ENCODE measurements at places on chromosomes 4 and X. TPM values are rescaled to one million over a fixed set of nuclear protein-coding genes. Genes with fewer than 3 reads are reported as not detected.

DNA sequence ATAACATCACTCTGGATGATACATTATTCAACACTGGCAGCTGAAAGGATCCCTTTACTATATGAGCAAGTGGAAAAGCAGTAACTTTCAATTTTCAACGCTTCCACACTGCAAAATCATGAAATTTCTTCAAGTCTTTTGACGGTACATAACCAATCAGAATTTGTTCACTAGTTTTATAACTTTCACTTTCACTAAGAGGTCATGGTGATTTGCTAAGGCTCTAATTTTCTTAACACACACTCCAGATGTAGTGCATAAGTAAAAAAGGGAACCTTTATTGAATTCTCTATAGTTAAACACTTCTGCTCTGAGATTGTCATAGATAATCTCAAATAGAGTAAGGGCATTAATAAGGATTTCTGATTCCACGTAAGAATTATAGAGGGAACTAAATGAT, 4.1 kb downstream of the ARMCX2 start:
- peak overlapping the region; percentile 15 for H3K4me3 ChIP-seq
- peaks cover 2% of the 10 kb centered on the region for H3K27me3 ChIP-seq
- H3K27ac ChIP-seq = no peak overlapping the region
- peaks cover 20% of the 10 kb centered on the region for H3K4me1 ChIP-seq
- no peaks in the 10 kb centered on the region for H3K36me3 ChIP-seq
- DNase-seq = no peak

- H3K27ac ChIP-seq = no peak overlapping the region
- DNase-seq = no peak
- H3K27me3 ChIP-seq = no peaks in the 10 kb centered on the region
- H3K36me3 ChIP-seq = no peaks in the 10 kb centered on the region
Measured at GRCh38 chr4:147789596-147789995, 57.7 kb downstream of the ARHGAP10 start.

- no peaks in the 10 kb centered on the region for H3K36me3 ChIP-seq
- H3K4me3 ChIP-seq = no peak overlapping the region
- peaks cover 5% of the 10 kb centered on the region for H3K27me3 ChIP-seq
- no peak for DNase-seq
- H3K4me1 ChIP-seq = no peaks in the 10 kb centered on the region
Measured at GRCh38 chrX:52870046-52870445, 2.2 kb upstream of the XAGE3 start.

- no peak for DNase-seq
- no peaks in the 10 kb centered on the region for H3K4me1 ChIP-seq
- no peak overlapping the region for H3K27ac ChIP-seq
- no peaks in the 10 kb centered on the region for H3K36me3 ChIP-seq
Measured at GRCh38 chrX:29671421-29671820, 543.9 kb upstream of the MAGEB2 start.

GRCh38 chr4:26753617-26754016, 107.0 kb upstream of the STIM2 start:
- no peaks in the 10 kb centered on the region for H3K27me3 ChIP-seq
- H3K4me3 ChIP-seq = no peak overlapping the region
- peaks cover 16% of the 10 kb centered on the region for H3K36me3 ChIP-seq
- no peak overlapping the region for H3K27ac ChIP-seq
- no peak for DNase-seq
- peaks cover 12% of the 10 kb centered on the region for H3K4me1 ChIP-seq

DNA sequence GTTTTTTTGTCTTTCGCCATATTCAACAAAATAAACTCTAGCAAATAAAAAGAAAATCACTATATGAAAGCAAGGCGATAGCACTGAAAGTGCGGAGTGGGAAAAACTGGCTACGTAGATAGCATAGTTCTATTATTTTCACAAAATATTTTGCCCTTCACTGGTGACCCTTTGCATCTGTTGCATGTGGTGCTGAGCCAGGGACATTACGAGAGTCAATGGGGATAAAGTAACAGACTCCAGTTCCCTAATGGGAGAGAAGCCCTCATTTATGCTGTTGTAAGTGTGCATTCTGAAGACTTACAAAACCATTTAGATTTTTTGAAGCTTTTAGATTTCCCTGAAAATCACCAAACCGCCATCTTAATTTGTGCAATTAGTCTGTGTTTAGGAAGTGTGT, 501.6 kb downstream of the PPARGC1A start:
- no peak overlapping the region for H3K27ac ChIP-seq
- no peaks in the 10 kb centered on the region for H3K4me1 ChIP-seq
- H3K27me3 ChIP-seq = no peaks in the 10 kb centered on the region
- no peaks in the 10 kb centered on the region for H3K36me3 ChIP-seq

GRCh38 chr4:40576651-40577480, 52.8 kb downstream of the RBM47 start:
- peaks cover 50% of the 10 kb centered on the region for H3K4me1 ChIP-seq
- H3K36me3 ChIP-seq = no peaks in the 10 kb centered on the region
- H3K4me3 ChIP-seq = peak overlapping the region; percentile 68
- peak overlapping the region; percentile 88 for H3K27ac ChIP-seq

DNA sequence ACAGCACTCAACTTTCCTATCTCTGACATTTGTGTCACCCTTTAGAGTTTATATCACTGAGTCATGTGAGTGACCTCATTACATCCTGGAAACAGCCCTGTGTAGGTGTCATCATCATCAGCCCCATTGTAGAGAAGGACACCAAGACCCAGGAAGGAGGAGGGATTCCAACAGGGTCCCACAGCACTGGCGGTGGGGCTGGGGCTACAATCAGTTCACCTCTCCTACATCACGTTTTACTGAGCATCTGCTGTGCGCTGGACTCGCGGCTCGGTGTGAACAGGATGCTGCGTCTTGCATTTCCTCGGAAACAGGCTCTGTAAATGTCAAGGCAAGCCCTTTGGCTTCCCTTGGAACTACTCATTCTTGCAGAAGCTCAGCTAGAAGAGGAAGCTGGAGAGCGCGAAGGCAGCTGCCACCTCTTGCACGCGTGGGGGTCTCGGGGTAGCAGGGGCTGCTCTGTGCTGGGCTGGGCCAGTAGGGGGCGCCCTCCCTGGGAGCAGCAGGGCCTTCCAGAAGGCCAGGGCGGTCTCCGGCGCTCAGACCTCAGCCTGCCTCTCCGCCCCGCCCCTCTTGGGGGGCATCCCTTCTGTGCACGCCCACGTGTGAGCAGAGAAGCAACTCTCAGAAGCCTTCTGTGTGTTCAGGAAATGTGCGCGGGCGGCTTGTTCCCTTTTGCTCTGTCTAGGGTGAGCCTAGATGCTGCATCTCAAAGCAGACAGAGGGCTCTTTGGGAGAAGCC, 29.0 kb downstream of the REELD1 start:
- H3K27ac ChIP-seq = no peak overlapping the region
- peak; percentile 33 for DNase-seq
- no peaks in the 10 kb centered on the region for H3K36me3 ChIP-seq
- no peaks in the 10 kb centered on the region for H3K27me3 ChIP-seq

DNA sequence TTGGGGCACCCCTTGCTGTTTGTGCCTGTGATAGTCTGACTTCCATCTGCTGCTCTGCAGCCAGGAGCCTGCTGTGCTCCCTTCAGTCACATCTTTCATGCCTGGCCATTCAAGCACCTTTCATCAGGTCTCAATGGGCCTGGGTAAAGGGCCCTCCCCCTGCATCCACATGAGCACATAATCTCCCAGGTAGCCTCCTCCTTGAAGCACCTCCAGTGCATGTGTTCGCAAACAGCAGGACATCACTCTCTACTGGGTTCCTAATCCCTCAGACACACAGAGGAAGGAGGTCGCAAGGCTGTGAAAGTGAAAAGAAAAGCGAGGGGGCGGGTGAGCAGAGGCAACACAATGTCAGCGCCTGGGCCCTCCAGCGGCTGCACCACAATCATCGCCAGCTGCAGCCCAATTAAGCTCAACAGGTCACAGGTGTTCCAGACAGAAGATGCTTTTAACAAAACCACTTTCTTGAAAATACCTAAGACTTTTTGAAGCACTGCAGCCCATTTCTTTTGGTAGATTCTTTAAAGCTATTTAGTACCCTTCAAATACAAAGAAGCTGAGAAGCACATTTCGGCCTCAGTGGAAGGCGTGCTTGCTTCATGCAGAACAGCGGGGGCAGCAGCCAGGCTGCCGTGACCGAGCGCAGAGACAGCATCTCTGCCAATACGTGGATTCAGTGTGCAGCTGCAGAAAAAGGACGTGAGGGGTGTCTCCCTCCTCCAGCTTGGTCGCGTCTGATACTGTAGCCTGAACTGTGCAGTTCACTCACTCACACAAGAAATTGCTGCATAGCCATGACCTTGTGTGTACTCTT, 92.2 kb upstream of the SPRY1 start:
- H3K36me3 ChIP-seq = peaks cover 10% of the 10 kb centered on the region
- no peak overlapping the region for H3K27ac ChIP-seq
- no peaks in the 10 kb centered on the region for H3K27me3 ChIP-seq

DNA sequence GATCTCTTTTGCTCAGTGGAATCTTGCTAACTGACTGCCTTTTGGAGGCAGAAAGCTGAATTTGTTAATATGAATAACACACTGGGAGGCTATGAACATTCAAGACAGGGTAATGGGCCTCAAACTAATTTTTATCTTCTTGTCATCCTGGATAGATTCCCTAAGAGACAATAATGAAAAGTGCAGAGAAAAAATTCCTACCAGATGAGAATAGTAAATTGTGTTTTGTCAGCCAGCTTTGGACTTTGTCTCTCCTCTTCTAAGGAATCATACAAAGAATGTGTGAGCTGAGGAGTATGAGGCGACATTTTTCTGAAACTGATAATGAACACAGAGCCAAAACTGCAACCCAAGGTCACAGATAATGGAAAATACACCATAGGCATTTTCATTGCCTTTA, 649.3 kb downstream of the IQCM start:
- H3K27me3 ChIP-seq = no peaks in the 10 kb centered on the region
- H3K36me3 ChIP-seq = no peaks in the 10 kb centered on the region
- H3K4me3 ChIP-seq = no peak overlapping the region
- no peaks in the 10 kb centered on the region for H3K4me1 ChIP-seq
- no peak overlapping the region for H3K27ac ChIP-seq
- DNase-seq = no peak

DNA sequence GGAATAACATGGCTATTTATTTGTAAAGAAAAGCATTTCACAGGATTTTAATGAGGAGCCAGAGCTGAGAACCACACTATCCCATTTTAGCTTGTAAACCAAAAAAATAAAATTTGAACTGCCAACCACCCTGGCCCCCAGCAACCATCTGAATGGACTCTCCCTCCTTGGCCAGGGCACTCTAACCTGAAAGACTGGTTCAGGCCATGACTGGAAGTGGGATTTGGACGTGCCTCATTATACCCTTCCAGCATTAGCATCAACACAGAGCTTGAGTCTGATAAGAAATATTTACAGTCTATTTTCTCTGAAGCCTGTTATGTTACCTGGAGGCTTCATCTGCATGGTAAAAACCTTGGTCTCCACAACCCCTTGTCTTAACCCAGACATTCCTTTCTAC, 30.0 kb downstream of the METAP1 start:
- H3K27ac ChIP-seq = no peak overlapping the region
- no peak overlapping the region for H3K4me3 ChIP-seq
- DNase-seq = no peak
- H3K4me1 ChIP-seq = peaks cover 66% of the 10 kb centered on the region
- peaks cover 17% of the 10 kb centered on the region for H3K36me3 ChIP-seq

- H3K36me3 ChIP-seq = peaks cover 19% of the 10 kb centered on the region
- no peak for DNase-seq
- H3K27me3 ChIP-seq = no peaks in the 10 kb centered on the region
- H3K27ac ChIP-seq = no peak overlapping the region
Measured at GRCh38 chrX:150863191-150863590, 35.3 kb downstream of the CD99L2 start.

GRCh38 chrX:115560978-115561604, at the start of gene PLS3:
PLS3 (plus strand) TSS chrX:115561174; CDS start chrX:115610251, 49,077 bp downstream.
- no peaks in the 10 kb centered on the region for H3K36me3 ChIP-seq
- H3K27me3 ChIP-seq = peaks cover 12% of the 10 kb centered on the region
- no peak for DNase-seq
- peak within 1 kb of the TSS; percentile 46 for H3K4me3 ChIP-seq

DNA sequence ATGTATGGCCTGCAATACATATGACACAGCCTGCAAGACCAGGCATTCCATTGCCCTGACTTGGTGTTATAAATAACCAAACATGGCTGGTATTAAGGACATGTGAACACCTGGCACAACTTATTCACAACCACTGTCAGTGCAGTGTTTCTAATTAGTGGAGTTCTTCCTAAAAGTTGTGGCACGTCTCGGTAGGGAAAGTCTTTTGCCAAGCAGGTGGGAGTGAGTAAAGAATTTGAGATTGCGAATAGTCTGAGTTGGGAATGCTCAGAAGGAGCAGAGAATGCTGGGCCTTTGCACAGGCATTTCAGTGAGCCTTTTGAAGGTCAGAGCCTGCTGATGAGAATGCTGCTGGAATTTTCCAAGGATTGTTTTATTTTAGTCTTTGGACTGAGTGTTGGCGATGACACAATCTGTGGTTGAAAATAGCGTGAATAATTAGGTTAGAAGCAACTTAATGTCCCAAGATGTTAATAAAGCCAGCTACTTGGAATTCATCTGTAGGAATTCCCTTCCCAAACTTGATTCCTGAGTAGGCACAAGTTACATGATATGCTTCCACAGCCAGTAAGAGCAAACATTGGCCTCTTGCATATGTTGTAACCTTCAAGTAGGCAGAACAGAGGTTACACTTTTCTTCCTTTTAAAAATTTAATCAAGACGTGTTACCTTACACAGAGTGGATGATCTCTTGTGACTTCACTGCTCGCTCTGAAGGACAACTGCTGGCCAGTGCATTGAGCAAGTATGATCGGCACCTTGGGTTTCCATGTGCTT, 83.6 kb upstream of the PGRMC2 start:
- DNase-seq = no peak
- no peak overlapping the region for H3K27ac ChIP-seq
- no peaks in the 10 kb centered on the region for H3K4me1 ChIP-seq
- H3K36me3 ChIP-seq = no peaks in the 10 kb centered on the region
- no peaks in the 10 kb centered on the region for H3K27me3 ChIP-seq

- no peaks in the 10 kb centered on the region for H3K36me3 ChIP-seq
- no peaks in the 10 kb centered on the region for H3K4me1 ChIP-seq
- no peaks in the 10 kb centered on the region for H3K27me3 ChIP-seq
- no peak for DNase-seq
- no peak overlapping the region for H3K27ac ChIP-seq
- no peak overlapping the region for H3K4me3 ChIP-seq
Measured at GRCh38 chr4:166314902-166315301, 441.9 kb downstream of the TLL1 start.

Gene GABRG1
- total RNA-seq = not detected

Gene LNX1
- not detected for total RNA-seq

Gene RP2
- 11.3 TPM for total RNA-seq

Gene SUPT20HL2
- not detected for total RNA-seq

Gene HMX1
- not detected for total RNA-seq

Gene CD40LG
- not detected for total RNA-seq

Gene CT45A3
- total RNA-seq = not detected

Gene GAGE1
- total RNA-seq = not detected

Gene TNIP3
- total RNA-seq = 0.15 TPM

Gene CYSLTR1
- total RNA-seq = 20.5 TPM

Gene GAB3
- total RNA-seq = 7.1 TPM
